Neural progenitor cell (in vitro differentiated cells): ENCODE measurements at places on chromosomes 16 and 17. TPM values are rescaled to one million over a fixed set of nuclear protein-coding genes. Genes with fewer than 3 reads are reported as not detected.

DNA sequence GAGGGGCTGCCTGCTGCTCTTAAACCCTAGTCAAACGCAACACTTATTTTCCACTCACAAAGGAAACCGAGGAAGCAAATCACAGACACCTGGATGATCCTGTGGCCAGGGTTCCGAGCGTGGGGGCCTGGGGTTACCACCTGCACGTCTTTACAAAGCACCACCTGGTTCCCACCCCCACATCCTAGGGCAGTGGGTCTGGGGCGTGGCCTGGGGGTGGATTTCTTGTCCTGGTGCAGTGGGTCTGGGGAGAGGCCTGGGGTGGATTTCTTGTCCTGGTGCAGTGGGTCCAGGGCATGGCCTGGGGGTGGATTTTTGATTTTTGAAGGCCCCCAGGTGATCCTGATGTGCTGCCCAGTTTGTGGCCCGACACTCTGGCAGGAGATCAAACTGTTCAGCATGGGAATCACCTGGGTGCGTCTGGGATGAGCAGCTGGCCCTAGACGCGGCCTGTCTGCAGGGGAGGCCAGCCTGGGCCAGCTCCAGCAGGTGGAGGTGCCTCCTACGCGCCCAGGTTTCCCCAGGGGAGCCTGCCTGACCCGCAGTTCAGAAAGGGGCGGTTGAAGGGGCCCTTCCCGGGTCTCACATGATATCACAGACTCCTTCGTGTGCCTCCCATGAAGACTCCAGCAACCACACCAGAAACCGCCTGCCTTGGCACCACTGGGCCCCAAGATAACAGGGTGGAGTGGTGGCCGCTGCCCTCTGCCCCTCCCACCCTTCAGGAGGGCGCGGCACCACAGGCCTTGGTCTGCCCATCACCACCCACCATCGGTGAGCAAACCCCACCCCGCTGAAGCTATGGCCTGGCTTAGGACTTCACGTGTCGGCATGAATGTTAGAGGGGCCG, 6.3 kb downstream of the HAGH start:
- DNase-seq, result no peak
- no peaks in the 10 kb centered on the region for H3K4me1 ChIP-seq
- H3K36me3 ChIP-seq, result no peaks in the 10 kb centered on the region
- no peak overlapping the region for H3K27ac ChIP-seq
- H3K27me3 ChIP-seq, result no peaks in the 10 kb centered on the region

- peak; percentile 63 for DNase-seq
- peaks cover 33% of the 10 kb centered on the region for H3K4me1 ChIP-seq
- H3K27ac ChIP-seq, result peak overlapping the region; percentile 77
- H3K27me3 ChIP-seq, result no peaks in the 10 kb centered on the region
- H3K36me3 ChIP-seq, result no peaks in the 10 kb centered on the region
These were observed 8.7 kb downstream of the GPRC5B start for GRCh38 chr16:19875900-19876299.

DNA sequence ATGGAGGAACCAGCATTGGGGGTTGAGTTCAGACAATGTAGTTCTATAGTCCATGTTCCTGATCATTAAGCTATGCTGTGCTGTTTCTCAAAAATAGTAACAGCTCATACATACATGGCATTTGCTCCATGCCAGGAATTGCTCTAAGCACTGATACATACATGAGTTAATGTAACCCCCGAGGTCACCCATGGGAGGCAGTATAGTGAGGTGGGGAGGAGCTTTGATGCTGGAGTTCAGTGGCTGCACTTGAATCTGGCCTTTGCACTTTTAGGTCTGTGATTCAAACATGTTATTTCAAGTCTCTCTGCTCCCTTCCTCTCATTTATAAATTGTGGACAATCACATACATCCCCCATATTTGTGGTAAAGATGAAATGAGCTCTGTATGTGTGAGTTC, 223.1 kb upstream of the WSB1 start:
- no peaks in the 10 kb centered on the region for H3K4me1 ChIP-seq
- no peaks in the 10 kb centered on the region for H3K27me3 ChIP-seq
- H3K36me3 ChIP-seq, result no peaks in the 10 kb centered on the region
- H3K4me3 ChIP-seq, result no peak overlapping the region
- no peak for DNase-seq

- peak overlapping the region; percentile 49 for H3K4me3 ChIP-seq
- no peak for DNase-seq
- H3K36me3 ChIP-seq, result no peaks in the 10 kb centered on the region
- H3K4me1 ChIP-seq, result peaks cover 4% of the 10 kb centered on the region
These were observed 9.5 kb downstream of the ZNF771 start for GRCh38 chr16:30416624-30417528.

GRCh38 chr17:74146196-74146595, 57.3 kb upstream of the RPL38 start:
- H3K4me3 ChIP-seq, result no peak overlapping the region
- H3K36me3 ChIP-seq, result peaks cover 5% of the 10 kb centered on the region
- H3K27me3 ChIP-seq, result no peaks in the 10 kb centered on the region
- peaks cover 8% of the 10 kb centered on the region for H3K4me1 ChIP-seq
- DNase-seq, result no peak

Gene E4F1
- total RNA-seq, result 7.4 and 37.7 TPM in 2 replicates

DNA sequence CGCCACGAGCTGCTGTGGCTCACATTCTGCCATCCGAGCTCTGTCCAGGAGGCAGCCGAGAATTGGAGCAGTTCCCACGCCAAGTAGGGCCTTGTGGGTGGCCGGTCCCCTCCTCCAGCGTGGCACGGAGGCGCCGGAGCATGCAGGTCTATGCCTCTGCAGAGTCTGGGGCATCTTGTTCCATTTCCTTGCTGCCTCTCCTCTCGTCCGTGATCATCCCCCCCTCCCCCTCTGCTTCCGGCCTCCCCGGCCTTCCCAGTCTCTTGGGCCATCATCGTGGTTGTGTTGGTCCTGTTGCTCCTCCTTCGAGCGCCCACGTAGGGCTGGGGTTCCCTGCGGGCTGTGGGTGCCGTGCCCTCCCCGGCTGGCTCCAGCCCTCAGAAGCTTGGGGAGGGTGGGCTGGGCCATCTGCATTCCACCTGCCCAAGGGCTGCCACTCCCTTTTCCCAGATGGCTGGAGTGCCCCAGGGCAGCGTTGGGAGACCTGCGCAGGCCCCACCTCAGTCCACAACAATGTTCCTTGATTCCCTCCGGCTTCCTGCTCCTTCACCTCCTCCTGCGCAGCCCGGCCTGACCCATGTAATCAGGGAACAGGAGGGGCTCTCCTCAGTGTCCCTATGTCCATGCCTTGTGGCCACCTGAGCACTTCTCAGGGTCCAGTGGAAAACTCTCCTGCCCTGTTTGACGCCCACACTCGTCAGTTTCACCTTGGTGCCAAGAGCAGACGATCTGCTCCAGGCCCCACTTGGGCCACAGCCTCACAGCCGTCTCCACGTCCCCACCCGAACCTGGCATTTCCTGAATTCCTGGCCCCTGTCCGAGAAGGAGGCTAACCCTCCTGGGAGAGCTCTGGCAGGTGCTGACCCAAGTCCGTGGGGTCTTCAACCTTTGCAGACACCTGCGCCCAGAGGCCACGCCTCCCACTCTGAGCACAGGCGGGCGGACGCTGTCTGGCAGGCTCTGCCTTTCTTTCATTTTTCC, 37.1 kb downstream of the BAIAP2 start:
- H3K27me3 ChIP-seq, result no peaks in the 10 kb centered on the region
- no peak overlapping the region for H3K27ac ChIP-seq
- H3K4me3 ChIP-seq, result no peak overlapping the region
